Naive B cell (primary cell): ENCODE measurements at places on chromosomes 3 and 15. TPM values are rescaled to one million over a fixed set of nuclear protein-coding genes. Genes with fewer than 3 reads are reported as not detected.

The GOLGA6L10 gene
- polyA plus RNA-seq: 0.13 TPM

The DNAH12 gene
- polyA plus RNA-seq: 0.11 TPM

The ACKR4 gene
- polyA plus RNA-seq: not detected

The SLC9C1 gene
- polyA plus RNA-seq: not detected

The GNB4 gene
- 48.4 TPM for polyA plus RNA-seq

The DYNLT2B gene
- 6.7 TPM for polyA plus RNA-seq

The ACP3 gene
- not detected for polyA plus RNA-seq

The UROC1 gene
- polyA plus RNA-seq: not detected

The FILIP1L gene
- 0.99 TPM for polyA plus RNA-seq

The A4GNT gene
- polyA plus RNA-seq: not detected

The TM4SF18 gene
- not detected for polyA plus RNA-seq

The EIF4E3 gene
- 3.3 TPM for polyA plus RNA-seq

The ABTB1 gene
- 82.4 TPM for polyA plus RNA-seq

The CDC25A gene
- polyA plus RNA-seq: not detected

The RASL12 gene
- not detected for polyA plus RNA-seq

The SHC4 gene
- polyA plus RNA-seq: not detected

The TGM4 gene
- 0.22 TPM for polyA plus RNA-seq

The STRIT1 gene
- not detected for polyA plus RNA-seq

The ATP13A5 gene
- not detected for polyA plus RNA-seq

The FEZF2 gene
- polyA plus RNA-seq: not detected

The GNAT1 gene
- not detected for polyA plus RNA-seq

The ROPN1 gene
- polyA plus RNA-seq: not detected

The ANKDD1A gene
- 2.3 TPM for polyA plus RNA-seq

The SI gene
- not detected for polyA plus RNA-seq

The SSUH2 gene
- not detected for polyA plus RNA-seq

The IL17RC gene
- 7.2 TPM for polyA plus RNA-seq

The ZNF80 gene
- not detected for polyA plus RNA-seq

The GOLGA8S gene
- polyA plus RNA-seq: not detected

The C3orf70 gene
- polyA plus RNA-seq: not detected

The DUOXA2 gene
- not detected for polyA plus RNA-seq
